ENCODE measurements at places on chromosomes 7 and 10.

- no peak for DNase-seq
Measured at GRCh38 chr10:109746861-109747260, 176.4 kb downstream of the XPNPEP1 start.

- DNase-seq = no peak
Measured at GRCh38 chr7:140479739-140480084, 407 bp upstream of the MKRN1 start.

GRCh38 chr7:78852951-78853350 is 600.5 kb downstream of the MAGI2 start:
- no peak for DNase-seq

DNA sequence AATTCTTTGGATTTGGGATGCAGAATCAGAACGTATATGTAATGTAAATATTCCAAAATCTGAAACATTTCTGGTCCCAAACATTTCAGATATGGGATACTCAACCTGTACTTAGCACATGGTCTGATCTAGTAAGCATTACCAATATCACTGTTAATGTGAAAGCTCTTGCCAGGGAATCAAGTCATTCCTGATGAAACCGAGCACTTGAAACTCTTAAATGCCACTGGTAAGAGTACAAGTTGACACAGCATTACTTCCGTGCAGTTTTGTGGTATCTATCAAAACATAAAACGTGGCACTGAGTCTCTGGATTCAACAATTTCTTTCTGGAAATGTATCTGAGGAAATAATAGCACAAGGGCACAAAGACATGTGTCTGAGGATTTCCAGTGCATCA is 155.7 kb downstream of the RTKN2 start:
- no peak for DNase-seq

DNA sequence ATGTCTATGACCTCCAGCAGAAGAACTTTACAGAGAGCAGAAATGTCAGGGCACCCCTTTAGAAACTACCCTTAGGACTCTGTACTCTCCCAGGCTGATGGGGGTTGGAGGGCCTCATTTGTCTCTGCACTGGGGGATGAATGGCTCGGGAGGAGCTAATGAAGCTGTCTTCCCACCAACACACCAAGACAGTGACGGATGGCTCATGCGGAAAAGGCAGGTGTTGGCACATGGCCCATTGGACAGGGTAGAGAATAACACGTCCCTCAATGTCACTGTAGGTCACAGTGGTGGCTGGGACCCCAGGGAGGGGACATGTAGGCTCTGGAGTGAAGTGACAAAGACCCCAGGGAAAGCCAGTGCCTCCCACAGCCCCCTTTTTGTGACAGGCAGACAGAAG is 64.0 kb upstream of the PCBD1 start:
- no peak for DNase-seq

- DNase-seq = no peak
Measured at GRCh38 chr7:24365606-24366005, 81.6 kb downstream of the NPY start.

DNA sequence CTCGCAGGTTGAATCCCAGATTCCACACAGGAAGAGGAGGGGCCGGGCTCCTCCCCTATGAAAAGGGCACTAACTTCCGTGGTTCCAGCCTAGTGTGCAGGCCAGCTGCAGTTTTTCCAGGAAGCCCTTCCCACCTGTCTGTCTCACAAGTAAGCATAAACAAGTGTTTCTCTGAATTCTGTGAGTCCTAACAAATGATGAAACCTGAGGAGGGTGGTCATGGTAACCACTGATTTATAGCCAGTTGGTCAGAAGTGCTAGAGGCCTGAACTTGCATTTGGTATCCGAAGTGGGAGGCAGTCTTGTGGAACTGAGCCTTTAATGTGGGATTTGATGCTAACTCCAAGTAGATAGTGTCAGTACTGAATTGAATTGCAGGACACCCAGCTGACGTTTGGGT is 54.7 kb upstream of the STEAP4 start:
- no peak for DNase-seq

DNA sequence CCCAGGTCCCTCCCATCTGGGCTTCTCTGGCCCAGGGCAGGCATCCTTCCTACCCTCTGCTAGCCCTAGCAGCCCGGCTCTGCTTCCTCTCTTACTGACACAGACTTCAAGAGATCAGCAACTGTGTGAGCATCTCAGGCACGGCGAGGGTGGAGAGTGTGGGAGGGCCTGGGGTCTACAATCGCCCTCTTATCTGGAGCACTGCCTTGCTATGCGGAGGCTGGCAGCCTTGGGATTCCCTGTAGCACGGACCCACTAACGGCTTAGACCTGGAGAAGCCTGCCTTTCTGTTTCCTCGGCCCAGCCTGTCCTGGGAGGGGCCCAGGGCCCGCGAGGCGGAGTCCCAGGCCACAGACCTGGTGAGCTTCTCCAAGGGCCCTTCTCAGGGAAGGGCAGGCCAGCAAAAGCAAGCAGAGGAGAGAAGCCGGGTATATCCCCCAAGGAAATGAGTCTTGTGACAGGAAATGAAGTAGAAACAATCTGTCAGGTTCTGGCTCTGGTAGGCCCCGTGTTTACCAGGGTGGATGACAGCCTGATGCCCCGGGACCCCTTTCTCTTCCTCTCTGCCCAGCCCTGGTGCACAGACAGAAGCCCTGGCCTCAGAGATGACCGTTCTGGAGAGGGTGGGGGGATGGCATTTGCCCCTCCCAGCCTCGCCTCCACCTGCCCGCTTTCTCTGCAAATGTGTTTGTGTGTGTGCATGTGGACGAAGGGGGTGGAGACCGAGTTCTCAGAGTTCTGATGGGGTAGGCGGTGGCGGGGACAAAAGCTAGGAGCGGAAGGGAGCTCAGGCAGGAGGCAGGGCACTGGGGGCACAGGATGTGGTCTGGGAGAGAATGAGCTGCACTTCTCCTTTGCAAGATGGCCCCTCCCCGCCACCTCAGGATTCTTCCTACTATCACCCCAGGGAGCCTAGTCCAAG is 2.5 kb downstream of the LRCH4 start:
- DNase-seq = no peak

DNA sequence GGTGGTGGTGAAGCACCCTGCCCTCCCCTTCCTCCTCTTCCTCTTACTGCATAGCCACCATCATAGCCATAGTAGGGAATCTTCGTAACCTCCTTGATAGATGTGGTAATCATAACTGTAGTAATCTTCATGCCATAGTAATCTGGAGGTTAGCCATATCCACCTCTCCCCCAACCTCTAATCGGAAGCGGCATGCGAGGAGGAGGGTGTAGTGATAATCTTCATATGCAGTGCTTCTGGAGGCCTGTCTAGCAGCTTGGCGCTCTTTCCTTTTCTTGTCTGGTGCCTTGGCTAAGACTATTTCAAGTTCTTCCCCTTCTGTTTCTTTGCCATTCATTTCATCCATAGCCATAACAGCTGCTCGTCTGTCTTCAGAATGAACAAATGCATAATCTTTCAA is 90.9 kb downstream of the MLLT10 start:
- DNase-seq = no peak

- DNase-seq = no peak
Measured at GRCh38 chr10:11320809-11321520, 290.5 kb downstream of the USP6NL start.

DNA sequence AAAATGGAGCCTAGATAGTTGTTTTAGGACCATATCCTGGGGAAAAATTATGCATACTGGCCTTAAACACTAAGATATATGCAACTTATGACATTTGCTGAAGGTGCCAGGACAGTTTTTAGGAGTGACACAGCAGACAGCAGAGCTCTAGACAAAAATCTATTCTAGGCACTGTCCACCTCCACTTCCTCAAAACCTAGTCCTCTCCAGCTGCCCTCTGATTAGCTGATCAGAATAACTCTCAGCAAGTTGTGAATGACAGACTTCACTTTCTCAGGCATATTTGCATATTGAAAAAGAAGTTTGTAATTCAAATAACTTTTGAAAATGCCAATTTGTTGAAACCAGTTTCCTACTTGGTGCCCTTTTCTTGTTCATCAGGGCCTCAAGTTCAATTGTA is 152.3 kb upstream of the STEAP4 start:
- no peak for DNase-seq

DNA sequence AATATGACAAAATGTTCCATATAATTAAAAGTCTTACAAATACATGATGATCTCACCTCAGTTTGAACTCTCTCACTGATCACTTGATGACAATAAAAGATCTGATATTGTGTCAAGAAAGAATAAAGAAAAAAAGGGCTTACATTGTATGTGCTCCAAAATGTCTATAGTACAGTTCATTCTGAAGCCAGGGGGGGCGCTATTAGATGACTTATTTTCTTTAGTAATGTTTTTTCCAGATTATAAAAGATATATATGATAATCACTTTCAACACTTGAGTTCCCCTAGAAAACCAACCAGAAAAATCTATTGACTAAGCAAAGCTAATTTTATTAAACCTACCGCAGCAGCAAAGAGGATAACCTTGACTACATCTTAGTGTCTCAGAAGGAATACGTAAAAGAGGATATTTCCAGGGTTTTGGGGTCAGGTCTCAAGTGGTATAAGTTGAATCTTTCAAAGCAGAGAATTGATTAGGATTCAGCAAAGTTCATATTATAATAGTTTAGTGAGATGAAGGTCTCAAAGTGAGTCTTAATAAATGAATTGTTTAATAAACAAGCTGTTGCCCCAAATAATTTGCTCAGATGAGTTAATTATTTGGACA is 55.8 kb downstream of the PTN start:
- DNase-seq = no peak

Measured in HepG2 (cell line).